ENCODE measurements at places on chromosomes 4 and X.

- DNase-seq = no peak
Observed at GRCh38 chr4:8205749-8206611, 6.9 kb downstream of the SH3TC1 start.

DNA sequence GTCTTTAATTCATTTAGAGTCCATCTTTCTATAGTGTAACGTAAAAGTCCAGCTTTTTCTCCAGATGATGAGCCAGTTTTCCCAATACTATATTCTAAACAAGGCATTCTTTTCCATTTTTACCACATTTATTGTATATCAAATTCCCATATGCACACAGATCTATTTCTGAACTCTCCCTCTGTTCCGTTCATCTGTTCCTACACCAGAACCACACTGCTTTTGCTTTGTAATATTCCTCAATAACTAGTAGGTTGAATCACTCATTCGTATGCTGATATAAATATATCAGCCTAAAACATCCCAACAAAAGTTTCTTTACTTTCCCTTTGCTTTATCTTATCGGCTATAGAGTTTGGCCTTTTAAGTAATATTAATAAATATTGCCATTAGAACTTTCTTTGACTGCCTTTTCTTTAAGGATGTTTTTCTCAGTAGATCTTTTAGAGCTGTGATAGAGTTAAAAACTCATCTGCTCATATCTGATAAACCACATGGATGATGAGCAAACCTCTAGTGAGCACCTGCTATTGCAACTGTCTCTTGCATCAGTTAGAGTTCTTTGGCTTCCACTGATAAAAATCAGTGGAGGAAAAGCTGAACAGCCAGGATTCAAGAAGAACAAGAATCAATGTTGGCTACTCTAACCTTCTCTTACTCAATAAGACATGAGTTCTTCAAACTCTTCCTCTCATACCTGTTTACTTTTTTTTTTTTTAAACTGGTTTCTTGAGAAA lies 13.1 kb upstream of the RPL34 start:
- DNase-seq = no peak

DNA sequence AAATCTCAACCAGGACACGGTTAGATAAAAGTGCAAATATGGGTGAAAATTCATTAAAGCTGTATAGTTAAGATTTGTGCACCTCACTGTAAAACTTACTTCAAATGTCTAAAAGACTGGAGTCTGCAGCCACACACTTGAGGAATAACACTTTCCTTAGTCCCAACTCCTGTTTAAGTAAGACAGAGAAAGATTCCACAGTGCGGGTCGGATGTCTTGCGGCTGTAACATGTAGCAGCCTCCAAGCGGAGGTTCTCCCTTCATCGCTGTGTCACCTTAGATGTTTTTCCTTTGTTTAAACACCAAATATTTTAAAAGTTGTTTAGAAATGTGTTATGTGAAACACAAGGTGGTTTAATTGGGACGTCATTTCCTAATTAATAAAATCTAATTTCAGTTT lies 905 bp upstream of the MAEA start:
- DNase-seq = no peak

DNA sequence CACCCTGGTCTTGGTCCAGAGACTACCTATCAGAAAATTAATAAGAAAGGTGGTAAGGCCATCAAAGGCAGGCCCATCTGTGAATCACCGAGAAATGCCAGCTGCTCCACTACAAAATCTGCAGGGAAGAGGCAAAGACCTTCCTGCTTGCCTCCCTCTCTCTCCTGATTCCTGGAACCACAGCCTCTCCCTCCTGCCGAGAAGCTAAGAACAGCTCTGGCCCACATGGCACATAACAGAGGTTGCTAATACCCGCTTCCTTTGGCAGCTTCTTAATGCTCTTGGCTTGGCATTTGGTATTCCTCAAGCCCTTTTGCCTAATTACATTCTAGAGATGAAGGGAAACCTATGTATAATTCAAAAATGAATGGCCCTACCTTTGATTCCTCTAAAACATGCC lies 32.9 kb downstream of the RAI2 start:
- no peak for DNase-seq

DNA sequence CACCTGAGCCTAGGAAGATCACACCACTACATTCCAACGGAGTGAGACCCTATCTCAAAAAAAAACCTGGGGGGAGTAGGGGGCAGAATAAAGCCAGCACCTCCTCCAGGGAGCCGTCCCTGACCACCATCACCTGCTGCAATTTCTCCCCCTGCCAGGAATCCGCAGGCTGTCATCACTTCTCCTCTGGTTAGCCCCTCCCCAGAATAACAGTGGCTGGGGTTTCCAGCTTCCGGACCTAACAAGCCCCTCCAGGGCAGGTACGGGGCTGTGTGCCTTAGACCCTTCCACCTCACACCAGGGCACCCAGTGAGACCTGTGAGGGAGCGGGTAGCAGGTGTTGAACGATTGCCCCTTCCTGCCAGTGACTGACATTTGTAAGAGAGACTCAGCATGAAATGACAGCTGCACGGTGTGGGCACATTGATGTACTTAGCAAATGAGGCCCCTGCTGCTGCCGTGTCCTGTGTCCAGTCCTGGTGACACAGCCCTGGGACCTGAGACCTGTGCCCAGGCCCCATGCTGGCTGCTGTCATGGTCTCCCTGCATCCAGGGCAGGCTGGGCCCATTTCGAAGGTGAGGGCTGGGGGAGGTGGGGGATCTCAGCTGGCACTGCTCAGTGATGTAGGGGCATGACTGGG lies 6.7 kb upstream of the WFS1 start:
- no peak for DNase-seq

DNA sequence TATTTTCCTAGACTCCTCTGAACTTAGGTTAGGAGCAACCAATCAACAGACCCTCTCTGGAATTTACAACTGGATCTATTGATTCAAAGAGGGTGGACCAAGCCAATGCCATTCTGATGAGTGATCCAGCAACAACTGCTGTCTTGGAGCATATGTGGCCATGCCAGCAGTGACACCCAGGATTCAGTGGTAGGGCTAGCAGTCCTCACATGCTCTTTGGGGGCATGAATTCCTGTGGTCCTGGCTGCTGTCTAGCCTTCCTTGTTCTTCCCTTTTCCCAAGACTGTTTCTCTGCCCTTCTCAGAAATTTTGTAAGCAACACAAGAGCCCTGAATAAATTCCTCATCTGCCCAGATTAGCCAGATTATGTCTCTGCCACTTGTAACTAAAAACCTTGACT lies 61.5 kb upstream of the GATB start:
- no peak for DNase-seq

DNA sequence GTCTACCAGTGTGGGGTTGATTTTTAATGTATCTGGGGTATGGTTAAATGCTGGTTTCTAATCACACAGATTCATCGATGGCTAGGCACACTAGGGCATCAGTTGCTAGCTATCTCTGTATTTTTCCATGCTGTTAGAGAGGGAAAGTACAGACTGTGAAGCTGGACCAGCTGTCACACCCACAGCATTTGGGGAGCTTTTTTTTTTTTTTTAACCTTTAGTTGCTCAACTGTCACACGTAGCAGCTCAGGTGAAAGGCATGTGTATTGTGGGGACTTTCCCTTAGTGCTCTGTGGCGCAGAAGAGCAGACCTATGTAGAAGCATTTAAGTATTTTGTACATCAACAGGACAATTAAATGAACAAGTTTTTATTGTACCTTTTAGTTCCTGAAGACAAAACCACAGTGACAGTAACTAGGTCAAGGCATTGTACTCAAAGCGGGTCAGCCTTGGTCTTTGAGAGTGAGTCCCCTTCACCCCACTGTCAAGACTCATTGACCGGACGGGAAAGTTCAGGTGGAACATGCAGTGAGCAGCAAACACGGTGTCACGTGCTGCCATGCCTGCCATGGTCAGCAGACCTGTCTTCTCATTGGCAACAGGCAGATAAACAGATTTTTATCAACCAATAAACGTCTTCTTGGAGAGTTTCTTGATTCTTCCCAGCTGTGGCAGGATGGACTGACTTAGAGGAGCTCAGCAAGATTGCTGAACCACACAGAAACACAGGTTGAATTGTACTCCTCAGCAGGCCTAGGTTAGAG lies 65.3 kb downstream of the CASP3 start:
- DNase-seq = no peak

- DNase-seq = no peak
Observed at GRCh38 chrX:136866337-136867095, 14.0 kb downstream of the RBMX start.
